T-cell (primary cell): ENCODE measurements at places on chromosomes 16 and 17. TPM values are rescaled to one million over a fixed set of nuclear protein-coding genes. Genes with fewer than 3 reads are reported as not detected.

- no peak for DNase-seq
- peaks cover 25% of the 10 kb centered on the region for H3K4me1 ChIP-seq
- peak within 1 kb of the TSS; percentile 99 for H3K27ac ChIP-seq
- H3K36me3 ChIP-seq: no peaks in the 10 kb centered on the region
Measured at GRCh38 chr17:5485270-5486205, at the start of gene DERL2. Gene DERL2, minus strand, starts transcription at chr17:5486178. Its CDS starts 17 bp downstream, at chr17:5486161.

- DNase-seq: peak; percentile 7
- H3K4me1 ChIP-seq: no peaks in the 10 kb centered on the region
- no peak overlapping the region for H3K27ac ChIP-seq
- peaks cover 12% of the 10 kb centered on the region for H3K27me3 ChIP-seq
Measured at GRCh38 chr17:66829386-66829864, 5.5 kb upstream of the CACNG5 start.

DNA sequence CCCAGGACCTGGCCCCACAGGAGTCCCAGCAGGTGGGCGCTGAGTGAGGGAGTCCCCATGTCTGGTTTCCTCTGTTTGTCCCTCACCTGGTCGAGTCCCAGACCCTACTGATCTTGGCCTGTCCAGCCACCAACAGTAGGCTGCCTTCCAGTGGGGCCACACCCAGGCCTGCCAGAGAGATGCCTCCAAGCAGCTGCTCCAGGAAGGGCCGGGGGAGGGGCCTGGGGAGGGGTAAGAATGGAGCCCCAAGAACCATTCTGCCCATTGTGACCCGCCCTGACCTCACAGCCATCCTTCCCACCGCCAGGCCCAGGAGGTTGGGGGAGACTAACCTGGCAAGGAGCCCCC lies 736 bp downstream of the SPATA20 start:
- H3K4me1 ChIP-seq: no peaks in the 10 kb centered on the region
- peaks cover 30% of the 10 kb centered on the region for H3K27me3 ChIP-seq
- H3K4me3 ChIP-seq: no peak overlapping the region
- no peaks in the 10 kb centered on the region for H3K36me3 ChIP-seq
- no peak for DNase-seq

GRCh38 chr16:87045466-87046216 lies 271.6 kb downstream of the C16orf95 start:
- no peak for DNase-seq
- H3K36me3 ChIP-seq: no peaks in the 10 kb centered on the region
- no peak overlapping the region for H3K27ac ChIP-seq
- peaks cover 16% of the 10 kb centered on the region for H3K27me3 ChIP-seq

DNA sequence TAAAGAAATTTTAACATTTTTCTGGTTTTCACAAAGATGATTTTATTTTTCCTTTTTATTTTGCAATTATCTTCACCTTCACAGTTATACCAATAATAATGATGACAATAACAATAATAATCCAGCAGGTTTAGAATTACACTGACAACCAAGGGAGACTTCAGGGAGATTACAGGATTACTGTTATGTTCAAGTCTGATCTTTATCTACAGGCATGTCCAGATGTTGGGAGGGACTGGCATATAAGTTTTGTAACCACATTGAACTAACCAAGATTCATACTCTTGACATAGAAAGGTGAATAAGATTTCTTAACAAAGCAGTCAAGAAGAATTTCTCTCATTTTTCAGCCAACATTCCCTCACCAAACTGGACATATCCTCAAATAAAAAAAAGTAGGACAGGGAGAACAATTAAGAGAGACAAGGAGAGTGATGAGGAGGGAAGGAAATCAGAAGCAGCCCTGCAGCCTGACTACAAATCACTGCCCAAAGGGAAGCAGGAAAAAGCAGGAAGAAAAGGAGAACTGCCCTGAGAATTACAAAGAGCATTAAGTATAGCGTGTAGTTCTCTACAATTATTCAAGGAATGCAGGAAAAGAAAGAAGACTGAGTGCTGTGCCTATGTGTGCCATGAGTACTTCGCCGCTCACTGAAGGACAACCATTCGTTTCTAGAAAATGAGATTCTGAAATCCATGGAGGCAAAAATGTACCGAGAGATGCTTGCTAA lies 155.7 kb upstream of the C17orf78 start:
- no peak overlapping the region for H3K27ac ChIP-seq
- no peaks in the 10 kb centered on the region for H3K4me1 ChIP-seq
- no peak for DNase-seq

DNA sequence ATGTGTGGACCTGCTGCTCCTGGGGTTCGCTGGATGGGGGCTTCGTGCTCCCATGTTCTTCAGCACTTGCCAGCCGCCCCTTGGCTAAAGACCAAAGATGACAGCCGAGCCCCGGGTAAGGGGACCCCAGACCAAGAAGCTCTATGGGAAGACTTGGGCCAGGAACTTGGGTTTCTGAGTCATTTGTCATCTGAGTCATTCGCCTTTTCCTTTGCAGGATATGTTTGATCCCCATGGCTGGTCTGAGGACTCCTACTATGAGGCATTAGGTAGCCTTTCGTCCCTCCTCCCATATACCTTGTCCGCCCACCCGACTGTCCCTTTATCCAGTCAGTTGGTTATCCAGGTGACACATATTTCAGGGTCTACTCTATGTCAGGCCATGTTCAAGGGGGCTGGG lies 17.7 kb upstream of the ITGB4 start:
- no peaks in the 10 kb centered on the region for H3K27me3 ChIP-seq
- H3K4me1 ChIP-seq: no peaks in the 10 kb centered on the region
- no peak overlapping the region for H3K27ac ChIP-seq
- peaks cover 96% of the 10 kb centered on the region for H3K36me3 ChIP-seq

DNA sequence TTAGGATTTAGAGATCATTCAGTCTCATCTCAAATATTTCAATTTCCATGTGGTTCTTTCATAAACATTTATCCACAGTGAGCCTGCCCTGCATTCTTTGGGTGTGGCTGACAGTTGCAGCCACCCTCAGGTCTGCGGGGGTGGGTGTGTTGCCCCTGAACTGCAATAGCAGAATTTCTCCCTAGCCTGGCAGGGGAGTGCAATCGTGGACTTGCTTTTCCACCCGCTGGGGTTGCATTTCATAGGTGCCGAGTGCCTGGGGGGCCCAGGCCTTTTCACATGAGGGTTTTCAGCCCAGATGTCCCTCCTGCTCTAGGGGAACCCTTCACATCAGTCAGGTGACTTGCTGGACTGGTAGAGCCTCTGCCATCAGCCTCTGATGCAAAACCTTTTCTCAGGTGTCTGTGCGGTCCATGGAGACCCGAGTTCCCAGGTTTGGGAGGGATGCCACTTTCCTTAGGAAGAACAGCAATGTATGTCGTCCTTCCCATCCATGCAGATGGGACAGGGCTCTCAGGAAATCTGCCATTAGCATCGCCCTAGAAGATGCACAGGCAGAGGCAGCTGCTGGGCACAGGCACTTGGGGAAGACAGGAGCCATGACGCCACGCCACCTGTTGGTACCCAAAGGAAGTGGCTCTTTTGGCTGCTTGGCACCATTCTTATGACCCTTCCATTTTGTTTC lies 2.4 kb upstream of the USP36 start:
- H3K4me1 ChIP-seq: peaks cover 36% of the 10 kb centered on the region
- DNase-seq: peak; percentile 49
- H3K27ac ChIP-seq: no peak overlapping the region
- H3K27me3 ChIP-seq: no peaks in the 10 kb centered on the region

GRCh38 chr17:17769869-17770631 lies 66.7 kb downstream of the SREBF1 start:
- H3K4me3 ChIP-seq: no peak overlapping the region
- no peak for DNase-seq
- H3K27me3 ChIP-seq: no peaks in the 10 kb centered on the region
- no peaks in the 10 kb centered on the region for H3K36me3 ChIP-seq
- no peak overlapping the region for H3K27ac ChIP-seq
- peaks cover 15% of the 10 kb centered on the region for H3K4me1 ChIP-seq

- DNase-seq: no peak
- no peak within 1 kb of the TSS for H3K27ac ChIP-seq
- H3K4me1 ChIP-seq: no peaks in the 10 kb centered on the region
- peaks cover 2% of the 10 kb centered on the region for H3K27me3 ChIP-seq
Measured at GRCh38 chr16:83952940-83953795, at the start of gene OSGIN1. Gene OSGIN1, plus strand, starts transcription at chr16:83953240. Its CDS starts 4,432 bp downstream, at chr16:83957672.

- peaks cover 16% of the 10 kb centered on the region for H3K4me1 ChIP-seq
- DNase-seq: no peak
- no peaks in the 10 kb centered on the region for H3K36me3 ChIP-seq
- no peak overlapping the region for H3K27ac ChIP-seq
Measured at GRCh38 chr16:12805066-12805465, 1.4 kb upstream of the CPPED1 start.

DNA sequence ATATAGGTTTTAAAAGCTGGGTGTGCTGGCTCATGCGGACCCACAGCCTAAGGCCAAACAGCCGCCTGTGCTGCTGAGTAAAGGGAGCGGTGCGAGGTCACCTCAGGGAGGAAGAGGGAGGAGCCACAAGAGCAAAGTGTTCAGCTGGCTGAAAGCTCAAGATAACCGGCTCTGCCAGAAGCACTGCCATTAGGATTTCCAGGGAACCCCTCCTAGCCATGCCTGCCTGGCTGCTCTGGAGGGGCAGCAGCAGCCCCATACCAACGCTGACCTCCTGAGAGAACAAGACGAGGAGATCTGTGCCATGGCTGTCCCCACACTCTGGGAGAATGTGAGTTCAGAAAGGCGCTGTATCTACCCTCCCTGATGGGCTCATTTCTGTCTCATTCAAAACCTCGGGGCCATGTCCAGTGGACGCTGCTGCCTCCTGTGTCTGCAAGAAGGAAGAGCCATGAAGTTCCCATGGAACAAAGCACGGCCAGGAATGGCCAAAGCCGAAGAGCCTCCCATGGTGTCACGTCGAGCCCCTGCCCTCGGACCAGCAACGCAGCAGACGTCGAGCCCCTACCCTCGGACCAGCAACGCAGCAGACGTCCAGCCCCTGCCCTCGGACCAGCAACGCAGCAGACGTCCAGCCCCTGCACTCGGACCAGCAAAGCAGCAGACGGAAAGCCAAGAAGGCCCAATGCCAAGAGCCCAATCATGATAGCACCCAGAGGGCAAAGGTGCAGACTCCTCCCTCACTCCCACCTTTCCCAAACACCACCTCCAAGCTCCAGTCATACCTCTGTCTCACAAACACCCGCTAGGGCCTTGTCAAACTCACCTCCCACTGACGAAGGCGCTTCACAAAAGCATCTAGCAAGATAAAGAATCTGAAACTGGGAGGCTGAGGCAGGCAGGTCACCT lies 107.0 kb downstream of the ANKRD11 start:
- H3K27ac ChIP-seq: no peak overlapping the region
- H3K27me3 ChIP-seq: no peaks in the 10 kb centered on the region
- H3K36me3 ChIP-seq: peaks cover 2% of the 10 kb centered on the region
- no peak overlapping the region for H3K4me3 ChIP-seq
- DNase-seq: no peak

DNA sequence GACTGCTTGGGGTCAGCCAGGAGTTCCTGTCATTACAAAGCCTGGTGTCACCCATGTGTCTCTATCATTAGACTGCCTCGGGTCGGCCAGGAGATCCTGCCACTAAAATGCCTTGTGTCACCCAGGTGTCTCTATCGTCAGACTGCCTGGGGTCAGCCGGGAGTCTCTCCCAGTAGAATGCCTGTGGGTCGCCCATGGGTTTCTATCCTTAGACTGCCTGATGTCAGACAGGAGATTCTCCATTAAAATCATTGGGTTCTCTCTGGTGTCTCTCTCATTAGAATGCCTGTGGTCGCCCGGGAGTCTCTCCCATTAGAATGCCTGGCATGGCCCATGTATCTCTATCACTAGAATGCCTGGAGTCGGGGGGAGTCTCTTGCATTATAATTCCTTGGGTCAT lies 2231.0 kb downstream of the TP53TG3F start:
- H3K4me3 ChIP-seq: no peak overlapping the region
- H3K4me1 ChIP-seq: no peaks in the 10 kb centered on the region

DNA sequence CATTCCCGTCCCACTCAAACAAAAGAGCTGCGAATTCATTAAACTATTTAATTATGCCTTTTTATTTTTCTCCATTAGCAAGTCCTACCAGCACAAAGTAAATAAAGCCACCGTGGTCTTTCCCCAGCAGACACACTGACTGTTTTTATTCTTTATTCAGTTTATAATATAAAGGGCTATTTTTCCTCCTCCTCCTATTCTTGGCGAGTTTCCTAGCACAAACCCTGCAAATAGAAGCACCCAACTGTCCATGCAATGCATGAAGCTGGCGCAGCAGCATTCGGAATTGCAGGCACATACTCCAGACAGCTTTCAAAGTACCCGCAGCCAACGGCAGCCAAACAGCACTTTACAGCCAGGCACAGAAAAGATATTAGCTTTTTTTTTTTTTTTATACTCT lies 583.4 kb upstream of the PSMD7 start:
- H3K27ac ChIP-seq: no peak overlapping the region
- H3K4me1 ChIP-seq: no peaks in the 10 kb centered on the region

GRCh38 chr17:59154292-59154720 lies 680 bp downstream of the SKA2 start:
- H3K4me1 ChIP-seq: peaks cover 22% of the 10 kb centered on the region
- H3K27ac ChIP-seq: peak overlapping the region; percentile 62
- no peaks in the 10 kb centered on the region for H3K36me3 ChIP-seq
- no peak for DNase-seq
- H3K4me3 ChIP-seq: peak overlapping the region; percentile 92
- H3K27me3 ChIP-seq: no peaks in the 10 kb centered on the region

GRCh38 chr17:64343833-64344637 lies 46.6 kb downstream of the PECAM1 start:
- H3K4me1 ChIP-seq: peaks cover 48% of the 10 kb centered on the region
- H3K36me3 ChIP-seq: peaks cover 38% of the 10 kb centered on the region

GRCh38 chr16:55015181-55015913 lies 84.7 kb downstream of the IRX5 start:
- no peaks in the 10 kb centered on the region for H3K36me3 ChIP-seq
- no peaks in the 10 kb centered on the region for H3K4me1 ChIP-seq
- no peak overlapping the region for H3K27ac ChIP-seq

GRCh38 chr17:74351552-74352210 lies 10.0 kb downstream of the BTBD17 start:
- H3K4me3 ChIP-seq: no peak overlapping the region
- H3K36me3 ChIP-seq: no peaks in the 10 kb centered on the region
- no peak for DNase-seq
- H3K4me1 ChIP-seq: peaks cover 20% of the 10 kb centered on the region
- no peak overlapping the region for H3K27ac ChIP-seq
- H3K27me3 ChIP-seq: no peaks in the 10 kb centered on the region

DNA sequence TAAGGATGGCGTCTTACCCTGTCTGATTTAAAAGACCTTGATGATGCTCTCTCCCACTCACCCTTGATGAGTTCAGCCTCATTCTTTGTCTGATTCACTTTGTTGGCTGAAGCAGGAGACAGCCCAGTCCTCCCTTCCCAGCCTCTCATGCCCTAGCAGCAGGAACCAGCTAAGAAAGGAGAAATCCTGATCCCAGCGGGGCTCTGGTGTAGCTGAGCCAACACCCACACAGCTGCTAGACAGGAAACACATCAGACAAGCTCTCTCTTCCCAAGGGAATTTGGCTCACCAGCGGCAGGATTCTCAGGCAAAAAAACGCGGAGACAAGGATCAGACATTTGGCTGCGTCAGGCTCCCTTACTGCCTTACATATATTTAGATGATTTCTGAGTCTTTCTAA lies 211.5 kb downstream of the CDH11 start:
- no peaks in the 10 kb centered on the region for H3K27me3 ChIP-seq
- no peak for DNase-seq
- H3K36me3 ChIP-seq: no peaks in the 10 kb centered on the region
- no peaks in the 10 kb centered on the region for H3K4me1 ChIP-seq
- H3K4me3 ChIP-seq: no peak overlapping the region

Gene PRPSAP1
- total RNA-seq: 27.5 TPM

Gene KRT32
- not detected for total RNA-seq

Gene KRTAP9-4
- total RNA-seq: not detected

Gene ABCC12
- total RNA-seq: not detected

Gene NPIPB13
- total RNA-seq: 29.2 TPM

Gene GJC1
- 0.30 TPM for total RNA-seq

Gene SHBG
- not detected for total RNA-seq

Gene TNK1
- total RNA-seq: 9.4 TPM

Gene HCRT
- total RNA-seq: not detected

Gene ITFG1
- 19.2 TPM for total RNA-seq

Gene FBXO39
- total RNA-seq: 0.26 TPM

Gene TOB1
- total RNA-seq: 92.6 TPM
